Right atrium auricular region (tissue), 2 donors: ENCODE measurements at places on chromosomes 7 and 10.

DNA sequence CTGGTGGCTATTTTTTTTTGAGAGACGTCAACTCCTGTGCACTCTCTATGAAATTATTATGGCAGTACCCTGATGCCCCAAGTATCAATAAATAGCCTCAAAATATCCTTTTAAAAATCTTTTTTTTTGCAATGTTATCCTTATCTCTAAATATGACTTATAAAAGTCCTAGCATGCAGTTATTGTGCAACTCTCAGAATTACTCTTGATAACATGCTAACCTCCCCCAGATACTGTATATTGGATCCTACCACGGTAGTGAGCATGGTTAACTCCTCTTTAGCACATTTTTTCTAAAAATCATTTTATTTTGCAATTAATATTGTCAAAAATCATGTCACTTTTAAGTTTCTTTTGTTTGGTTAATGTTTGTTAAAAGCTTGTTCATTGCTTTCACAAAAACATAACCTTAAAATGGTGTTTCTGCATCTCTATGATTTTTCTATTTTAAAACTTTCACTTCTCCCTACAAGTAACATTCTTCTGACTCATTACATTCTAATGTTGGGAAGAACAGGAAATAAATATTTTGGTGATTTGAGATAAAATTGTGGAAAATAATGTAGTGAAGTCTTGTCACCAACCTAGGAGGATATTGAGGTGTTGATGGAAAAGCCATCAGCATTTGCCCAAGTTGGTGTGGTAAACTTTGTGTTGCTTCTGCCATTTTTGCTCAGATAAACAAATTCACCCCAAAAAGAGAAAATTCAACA is 42.1 kb upstream of the ADRA2A start:
- DNase-seq: no peak

DNA sequence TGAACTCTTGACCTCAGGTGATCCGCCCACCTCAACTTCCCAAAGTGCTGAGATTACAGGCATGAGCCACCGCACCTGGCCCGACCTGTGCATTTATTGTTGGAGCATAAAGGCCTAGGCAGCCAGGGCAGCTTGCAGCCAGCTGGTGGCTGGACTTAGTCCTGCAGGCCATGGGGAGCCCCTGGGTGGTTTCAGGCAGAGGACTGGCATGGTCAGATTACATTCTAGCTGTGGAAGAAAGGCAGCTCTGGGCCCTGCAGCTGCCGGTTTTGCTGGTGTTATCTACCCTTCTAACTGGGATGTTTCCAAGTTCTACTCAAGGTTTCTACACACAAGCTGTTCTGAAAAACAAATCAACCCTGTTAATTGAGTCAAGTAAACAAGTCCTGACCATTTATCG is 22.7 kb upstream of the MKRN1 start:
- no peak for DNase-seq

DNA sequence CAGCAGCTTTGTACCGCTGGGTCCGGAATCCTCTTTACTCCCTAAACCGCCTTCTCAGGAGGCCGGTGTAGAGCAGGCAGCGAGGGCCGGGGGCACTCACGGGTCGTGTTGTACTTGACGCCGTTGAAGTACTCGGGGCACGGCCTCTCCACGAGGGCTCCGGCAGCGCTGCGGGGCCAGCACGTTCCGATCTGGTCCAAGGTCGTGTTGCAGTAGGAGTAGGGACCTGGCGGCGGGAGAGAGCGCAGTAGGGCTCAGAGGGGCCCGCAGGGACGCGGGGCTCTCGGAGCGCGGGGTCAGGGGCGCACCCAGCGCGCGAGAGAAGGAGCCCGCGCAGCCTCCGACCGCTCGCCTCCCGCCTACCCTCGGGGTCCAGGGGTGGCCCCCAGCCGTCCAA is 443 bp downstream of the CRHR2 start:
- DNase-seq: no peak

DNA sequence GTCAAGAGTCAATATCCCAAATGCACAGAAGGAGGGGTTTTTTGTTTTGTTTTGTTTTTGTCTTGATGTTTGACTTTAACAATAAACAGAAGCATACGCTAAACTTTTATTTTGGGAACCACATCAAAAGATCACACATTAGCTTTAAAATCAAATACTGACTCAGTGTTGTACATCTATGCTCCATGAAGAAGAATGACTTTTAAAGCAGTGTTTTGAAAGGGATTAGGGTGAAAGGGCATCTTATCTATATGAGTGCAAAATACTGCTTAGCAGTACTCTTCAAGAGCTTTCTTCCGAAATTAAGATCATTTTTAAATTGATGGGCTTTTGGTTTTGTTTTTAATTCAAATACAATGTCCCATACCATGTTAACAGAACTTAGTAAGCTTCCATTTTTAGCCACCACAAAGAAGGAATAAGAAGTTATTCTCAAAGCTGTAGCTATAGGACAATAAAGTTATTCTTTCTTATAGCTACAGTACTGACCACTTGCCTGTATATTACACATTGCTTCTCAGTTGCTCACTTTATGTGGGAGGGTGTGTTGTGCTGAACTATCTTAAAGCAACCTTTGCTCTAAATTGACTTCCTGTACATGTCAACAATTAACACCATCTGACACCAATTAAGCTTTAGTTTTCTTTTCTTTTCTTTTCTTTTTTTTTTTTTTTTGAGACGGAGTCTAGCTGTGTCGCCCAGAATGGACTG is 144.3 kb upstream of the KAT6B start:
- no peak for DNase-seq

DNA sequence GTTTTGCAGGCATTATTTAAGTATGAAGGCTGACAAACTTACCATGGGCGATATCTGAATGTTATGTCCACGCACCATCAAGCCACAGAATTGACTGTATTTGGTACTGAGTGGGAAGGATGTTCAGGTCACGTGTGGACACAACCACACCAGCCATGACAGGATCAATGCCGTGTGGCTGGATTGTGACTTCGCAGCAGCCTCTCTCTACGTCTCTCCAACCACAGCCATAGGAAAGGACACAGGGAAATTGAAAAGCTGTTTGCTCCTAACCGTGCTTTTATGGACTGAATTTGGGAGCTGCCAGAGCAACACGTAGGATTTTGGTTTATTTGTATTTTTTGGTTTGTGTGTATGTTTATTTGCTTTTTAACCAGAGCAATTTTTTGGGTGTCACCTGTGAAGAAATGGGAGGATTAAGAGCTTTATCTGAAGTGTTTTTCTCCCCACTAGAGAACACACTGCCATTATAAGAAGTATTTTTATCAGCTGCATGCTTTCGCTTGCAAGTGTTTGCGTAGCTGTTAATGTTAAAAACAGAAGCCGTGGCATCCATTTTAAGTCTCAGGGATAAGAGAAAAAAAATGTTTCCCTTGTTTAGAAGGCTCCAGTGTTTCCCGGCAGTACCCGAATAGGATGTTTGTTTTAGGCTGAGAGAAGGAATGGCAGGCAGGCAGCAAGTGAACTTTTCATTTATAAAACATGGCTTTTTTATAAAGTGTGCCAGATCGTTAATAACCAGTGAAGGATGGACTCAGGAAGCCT is 401.1 kb upstream of the NFE2L3 start:
- no peak for DNase-seq

DNA sequence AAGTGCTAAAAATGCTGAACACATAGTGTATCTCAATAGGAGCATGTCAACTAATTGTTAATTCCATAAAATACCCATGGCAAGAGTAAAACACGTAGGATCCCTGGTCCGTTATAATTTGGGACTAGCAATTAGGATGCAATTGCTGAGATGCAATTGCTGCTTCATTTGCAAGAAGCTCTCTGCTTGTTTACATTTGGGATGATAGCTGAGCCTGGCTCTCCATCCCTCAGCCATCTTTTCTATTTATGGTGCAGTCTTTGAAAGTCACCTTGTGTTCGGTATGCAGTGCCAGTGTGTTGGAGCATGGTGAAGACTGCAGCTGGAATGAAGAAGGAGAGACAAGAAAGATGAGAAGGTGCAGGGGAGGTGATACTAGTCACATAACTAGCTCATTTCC is 191.3 kb downstream of the SNX10 start:
- no peak for DNase-seq

DNA sequence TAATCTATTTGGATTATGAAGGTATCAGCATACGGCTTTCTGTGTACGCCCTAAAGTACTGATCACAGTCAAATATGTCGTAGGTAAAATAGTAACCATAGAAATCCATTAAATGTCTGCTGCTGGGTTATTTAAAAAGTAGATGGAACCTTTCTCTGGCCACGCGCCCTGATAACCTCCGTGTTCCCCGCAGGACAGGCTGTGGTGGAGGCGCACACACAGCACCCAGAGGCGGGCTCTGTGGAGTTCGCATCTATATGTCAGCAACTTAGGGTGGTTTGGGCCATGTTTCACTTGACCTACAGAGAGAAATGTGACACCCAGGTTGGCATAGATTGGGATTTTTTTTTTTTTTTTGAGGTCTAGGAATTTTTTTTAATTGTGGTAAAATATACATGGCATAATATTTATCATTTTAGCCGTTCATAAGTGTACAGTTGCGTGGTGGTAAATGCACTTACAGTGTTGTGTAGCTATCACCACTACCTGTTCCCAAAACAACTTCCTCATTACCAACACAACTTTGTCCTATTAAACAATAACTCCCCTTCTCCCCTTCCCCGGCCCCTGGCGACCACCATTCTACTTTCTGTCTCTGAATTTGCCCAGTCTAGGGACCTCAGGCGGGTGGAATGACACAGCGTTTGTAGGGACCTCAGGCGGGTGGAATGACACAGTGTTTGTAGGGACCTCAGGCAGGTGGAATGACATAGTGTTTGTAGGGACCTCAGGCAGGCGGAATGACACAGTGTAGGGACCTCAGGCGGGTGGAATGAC is 15.4 kb downstream of the PPP2R2D start:
- DNase-seq: no peak

DNA sequence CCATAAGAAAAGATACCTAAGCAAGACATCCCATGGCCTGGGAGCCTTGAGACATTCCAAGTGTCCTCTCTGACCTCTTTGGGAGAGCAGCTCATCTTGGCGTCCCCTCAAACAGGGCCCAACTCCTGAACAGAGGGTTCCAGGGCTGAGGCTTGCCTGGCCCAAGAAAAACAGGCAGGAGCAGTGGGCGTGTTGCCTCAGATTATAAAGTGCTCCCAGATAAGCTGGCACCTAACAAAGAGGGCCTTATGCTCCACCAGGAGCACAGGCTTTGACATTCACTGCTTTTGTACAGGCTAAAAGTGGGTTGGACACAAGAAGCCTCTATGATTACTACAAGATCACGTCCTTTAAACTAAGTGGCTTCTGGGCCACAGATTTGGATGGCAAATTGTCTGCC is 193.1 kb downstream of the FGFR2 start:
- no peak for DNase-seq

DNA sequence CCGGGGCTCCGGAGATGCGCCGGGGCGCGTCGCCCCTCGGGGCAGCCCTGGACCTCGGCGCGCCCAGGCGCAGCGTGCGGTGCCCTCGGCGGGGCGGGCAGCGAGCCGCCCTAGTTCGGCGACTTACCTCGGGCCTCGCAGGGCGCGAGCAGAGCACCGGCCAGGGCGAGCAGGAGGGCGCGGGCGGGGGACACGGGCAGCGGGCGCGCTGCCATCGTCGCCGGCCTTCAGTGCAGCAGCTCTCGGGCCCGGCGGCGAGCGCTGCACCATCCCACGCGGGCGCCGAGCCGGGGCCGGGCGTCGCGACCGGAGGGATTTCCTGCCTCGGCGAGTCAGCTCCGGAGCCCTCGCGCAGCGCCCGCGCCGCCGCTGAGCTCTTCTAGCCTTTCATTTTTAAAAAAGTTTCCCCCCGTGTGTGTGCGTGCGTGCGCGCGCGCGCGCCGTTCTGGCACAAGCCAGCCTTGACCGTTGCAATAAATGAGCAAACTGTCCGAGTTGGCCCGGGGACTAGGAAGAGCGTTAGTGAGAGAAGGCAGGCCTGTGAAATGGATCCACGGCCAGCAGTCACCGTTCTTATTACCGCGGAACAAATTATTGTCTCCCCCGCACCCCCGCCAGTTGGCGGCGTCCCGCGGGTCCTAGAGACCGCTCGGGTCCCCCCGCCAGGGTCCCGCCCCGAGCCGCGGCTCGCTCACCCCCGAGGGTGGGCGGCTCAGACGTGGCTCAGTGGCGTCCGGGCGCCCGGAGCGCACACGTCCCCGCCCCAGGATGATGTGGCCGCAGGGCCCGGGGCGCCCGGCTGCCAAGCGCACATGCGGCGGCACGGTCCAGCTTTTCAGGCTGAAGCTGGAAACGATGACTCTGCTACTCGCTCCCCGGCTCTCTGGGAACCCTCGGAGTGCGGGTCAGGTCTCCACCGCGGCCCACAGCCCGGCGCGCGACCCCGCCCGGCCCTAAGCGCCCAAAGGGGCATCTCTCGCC is at the start of gene ADAM12:
ADAM12 (minus strand) TSS at position 547 of the 981 bp plus-strand sequence; CDS start at position 215, 332 bp downstream.
- DNase-seq: no peak

DNA sequence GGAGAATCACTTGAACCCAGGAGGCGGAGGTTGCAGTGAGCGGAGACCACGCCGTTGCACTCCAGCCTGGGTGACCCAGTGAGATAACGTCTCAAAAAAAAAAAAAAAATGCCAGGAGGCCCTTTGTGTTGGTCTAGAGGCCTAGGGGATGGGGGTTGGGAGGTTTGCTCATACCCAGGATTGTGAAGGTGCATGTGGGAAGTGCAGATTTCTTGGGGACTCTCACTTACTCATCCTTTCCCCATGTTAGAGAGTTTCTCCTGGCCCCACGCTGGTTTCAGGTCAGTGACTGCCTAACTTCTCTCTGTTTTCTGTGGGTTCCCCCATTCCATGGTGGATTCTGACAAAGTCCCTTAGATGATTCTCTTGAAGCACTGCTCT is 471.5 kb upstream of the CNTNAP2 start:
- no peak for DNase-seq

DNA sequence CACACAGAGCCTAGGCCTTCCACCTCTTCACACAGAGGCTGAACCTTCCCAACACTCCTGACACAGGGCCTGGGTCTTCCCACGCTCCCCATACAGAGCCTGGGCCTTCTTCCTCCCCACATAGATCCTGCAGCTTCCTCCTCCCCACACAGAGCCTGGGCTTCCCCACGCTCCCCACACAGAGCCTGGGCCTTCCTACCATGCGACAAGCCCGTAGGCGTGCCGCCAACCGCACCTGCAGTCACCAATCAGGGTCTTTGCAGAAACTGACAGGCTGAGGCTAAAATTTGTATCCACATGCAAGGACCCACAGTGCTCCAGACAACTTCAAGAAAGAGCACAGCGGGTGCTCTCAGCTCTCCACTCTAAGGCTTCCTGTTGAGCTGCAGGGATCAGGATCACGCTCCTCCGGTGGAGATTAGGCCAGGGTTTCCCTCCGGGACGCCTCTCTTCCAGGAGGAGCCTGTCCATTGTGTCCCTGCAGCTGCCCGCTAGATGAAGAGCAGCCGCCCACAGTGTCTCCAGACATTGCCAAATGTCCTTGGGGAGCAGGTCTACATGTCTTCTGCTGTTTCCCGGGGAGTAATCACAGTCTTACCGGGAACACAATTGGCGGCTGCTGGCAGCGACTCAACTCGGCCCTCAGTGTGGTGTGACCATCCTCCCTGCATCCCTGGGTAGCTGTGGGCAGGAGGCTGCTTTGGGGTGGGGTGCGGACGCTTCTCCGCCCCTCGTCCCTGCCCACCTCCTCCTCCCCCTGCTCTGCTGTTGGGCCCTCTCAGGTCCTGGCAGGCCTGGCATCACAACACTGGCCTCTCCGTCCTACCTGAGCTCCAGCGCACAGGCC is 9.7 kb downstream of the CFAP46 start:
- DNase-seq: no peak

GRCh38 chr7:82172017-82172416 is 271.6 kb downstream of the CACNA2D1 start:
- no peak for DNase-seq
